Fibroblast of mammary gland (primary cell): ENCODE measurements at places on chromosomes 3 and 15.

DNA sequence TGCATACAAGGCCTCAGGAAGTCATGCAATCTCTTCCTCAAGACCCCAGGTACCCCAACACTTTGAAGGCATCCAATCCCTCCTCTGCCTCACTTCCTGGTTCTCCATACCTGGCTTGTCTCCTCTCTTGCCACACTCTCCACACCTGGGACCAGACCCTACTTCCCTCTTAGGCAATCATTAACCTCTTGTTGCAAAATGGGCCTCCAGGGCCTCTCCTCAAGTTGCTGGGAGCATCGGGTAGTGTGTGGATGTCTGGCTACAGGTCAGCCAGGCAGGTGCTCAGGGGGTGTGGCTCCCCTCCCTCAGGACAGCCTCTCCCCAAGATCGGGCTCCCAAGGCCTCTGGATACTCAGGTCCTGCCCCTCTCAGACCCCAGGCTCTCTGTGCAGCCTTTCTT, 8.6 kb downstream of the PLA2G4E start:
- no peak for DNase-seq

DNA sequence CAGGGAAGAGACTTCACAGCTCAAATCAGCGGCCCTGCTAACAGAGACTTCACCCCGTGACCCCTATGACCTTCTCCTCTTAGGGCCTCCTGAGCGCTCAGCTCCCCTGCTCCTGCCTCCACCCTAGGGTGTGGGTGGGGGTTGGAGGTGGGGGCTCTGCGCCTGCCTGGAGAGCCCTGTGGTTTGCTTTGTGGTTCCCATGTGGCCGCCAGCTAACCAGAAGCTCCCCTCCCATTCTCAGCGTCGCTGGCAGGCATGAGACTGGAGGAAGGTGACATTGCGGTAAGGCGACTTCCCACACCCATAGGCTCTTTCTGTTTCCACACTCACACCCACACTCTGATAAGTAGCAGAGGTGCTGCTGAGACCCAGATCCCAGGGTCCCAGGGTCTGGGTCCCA, 27.6 kb downstream of the XYLB start:
- DNase-seq, result no peak

- no peak for DNase-seq
Measured at GRCh38 chr3:115651087-115651486, 27.8 kb downstream of the GAP43 start.

DNA sequence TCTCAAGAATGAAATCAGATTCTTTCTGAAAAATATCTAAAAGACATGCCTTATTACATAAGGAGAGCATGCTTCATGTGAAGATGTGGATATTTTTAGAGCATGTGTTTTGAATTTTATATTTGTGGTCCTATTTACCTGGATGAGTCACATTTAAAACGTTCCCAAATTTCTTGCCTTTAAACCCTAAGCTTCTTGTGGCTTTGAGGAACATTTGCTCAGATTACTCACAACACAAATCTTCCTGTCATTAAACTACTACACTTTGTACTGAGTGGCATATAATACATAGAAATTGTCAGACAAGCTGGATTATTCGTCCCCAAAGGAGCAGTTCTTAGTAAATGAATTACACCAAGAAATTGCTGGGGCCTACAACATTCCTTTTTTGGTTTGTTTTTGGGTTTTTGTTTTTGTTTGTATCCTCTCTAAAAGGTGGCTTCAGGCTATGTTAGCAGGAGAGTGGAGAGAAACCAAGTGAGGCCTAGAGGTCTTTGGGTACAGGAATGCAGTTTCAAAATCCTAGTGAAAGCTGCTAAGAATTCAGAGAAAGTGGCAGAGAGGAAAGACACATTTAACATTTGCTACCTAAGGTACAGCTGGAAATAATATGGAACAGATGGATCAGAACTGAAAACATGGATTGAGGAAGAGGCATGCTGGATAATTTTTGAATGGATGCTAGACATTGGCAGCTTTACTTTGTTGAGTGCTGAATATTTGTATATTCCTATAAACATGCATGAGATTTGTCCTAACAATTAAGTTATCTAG, 128.1 kb downstream of the RPL22L1 start:
- peak; percentile 75 for DNase-seq

- no peak for DNase-seq
Measured at GRCh38 chr3:117217760-117218316, 508.3 kb downstream of the TUSC7 start.

GRCh38 chr15:100926258-100926657, 7.1 kb downstream of the LRRK1 start:
- DNase-seq, result no peak

GRCh38 chr3:114207768-114208167, 28.9 kb upstream of the DRD3 start:
- no peak for DNase-seq

- peak; percentile 41 for DNase-seq
Measured at GRCh38 chr3:52313774-52314188, 2.3 kb upstream of the DNAH1 start.

- DNase-seq, result no peak
Measured at GRCh38 chr3:163768048-163768447, 1310.2 kb downstream of the SI start.

GRCh38 chr15:74387141-74387541, 19.7 kb upstream of the CYP11A1 start:
- no peak for DNase-seq

GRCh38 chr3:51982352-51982837, 940 bp upstream of the ACY1 start:
- no peak for DNase-seq

DNA sequence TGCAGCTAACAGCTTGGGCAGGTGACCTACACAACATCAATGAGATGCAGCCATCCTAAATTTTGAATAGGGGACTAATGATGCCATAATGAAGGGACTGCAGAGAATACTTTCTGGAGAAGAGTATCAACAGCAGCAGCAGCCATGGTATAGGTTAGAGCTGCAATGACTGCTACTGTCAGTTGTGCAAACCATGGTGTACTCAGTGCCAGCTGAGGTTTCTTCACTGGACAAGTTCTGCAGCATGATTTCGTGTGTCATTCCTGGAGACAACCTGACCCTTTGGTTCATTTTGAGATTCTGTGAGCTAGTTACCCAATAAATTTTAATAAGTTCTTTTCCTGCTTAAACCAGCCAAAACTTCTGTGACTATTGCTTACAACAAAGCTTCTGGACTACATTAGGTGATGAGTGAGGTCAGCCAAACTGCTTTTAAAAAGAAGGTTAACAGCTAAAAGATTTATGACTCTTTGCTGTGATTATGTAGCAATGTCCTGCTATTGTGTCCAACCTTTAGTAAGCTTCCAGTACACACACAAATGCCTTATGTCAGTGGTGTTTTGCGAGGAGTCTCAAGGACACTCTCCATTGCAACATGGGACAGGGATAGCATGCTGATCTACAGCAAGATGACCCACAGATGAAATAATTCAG, 4.8 kb upstream of the DAZL start:
- DNase-seq, result peak; percentile 79

GRCh38 chr15:96064351-96064756, 266.1 kb upstream of the NR2F2 start:
- peak; percentile 58 for DNase-seq

GRCh38 chr3:47381317-47382157, 716 bp downstream of the PTPN23 start:
- peak; percentile 84 for DNase-seq

- DNase-seq, result peak; percentile 70
Measured at GRCh38 chr3:52529376-52530333, 4.0 kb downstream of the NT5DC2 start.

- DNase-seq, result peak; percentile 48
Measured at GRCh38 chr3:27568393-27568792, 84.2 kb upstream of the SLC4A7 start.

GRCh38 chr3:114405202-114405990, 111.6 kb downstream of the TIGIT start:
- no peak for DNase-seq

- DNase-seq, result no peak
Measured at GRCh38 chr15:73317651-73318462, 50.9 kb downstream of the HCN4 start.

DNA sequence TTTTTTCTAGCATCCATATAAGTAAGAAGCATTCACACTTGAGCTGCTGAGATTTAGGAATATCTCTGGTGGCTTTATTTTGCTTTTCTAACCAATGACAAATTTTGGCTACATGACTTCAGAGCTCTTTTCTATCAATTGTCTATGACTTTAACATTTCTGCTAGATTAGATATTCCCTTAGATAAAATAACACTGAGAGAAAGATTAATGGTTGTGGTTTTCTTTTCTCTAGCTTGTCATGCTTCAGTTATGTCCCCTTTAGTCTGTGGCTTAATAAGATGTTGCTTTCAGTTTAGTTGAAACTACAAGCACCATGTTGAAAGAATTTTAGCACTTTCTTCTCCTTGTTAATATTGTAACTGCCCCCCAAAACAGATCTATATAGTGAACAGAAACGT, 665.6 kb upstream of the CCDC54 start:
- DNase-seq, result peak; percentile 65

DNA sequence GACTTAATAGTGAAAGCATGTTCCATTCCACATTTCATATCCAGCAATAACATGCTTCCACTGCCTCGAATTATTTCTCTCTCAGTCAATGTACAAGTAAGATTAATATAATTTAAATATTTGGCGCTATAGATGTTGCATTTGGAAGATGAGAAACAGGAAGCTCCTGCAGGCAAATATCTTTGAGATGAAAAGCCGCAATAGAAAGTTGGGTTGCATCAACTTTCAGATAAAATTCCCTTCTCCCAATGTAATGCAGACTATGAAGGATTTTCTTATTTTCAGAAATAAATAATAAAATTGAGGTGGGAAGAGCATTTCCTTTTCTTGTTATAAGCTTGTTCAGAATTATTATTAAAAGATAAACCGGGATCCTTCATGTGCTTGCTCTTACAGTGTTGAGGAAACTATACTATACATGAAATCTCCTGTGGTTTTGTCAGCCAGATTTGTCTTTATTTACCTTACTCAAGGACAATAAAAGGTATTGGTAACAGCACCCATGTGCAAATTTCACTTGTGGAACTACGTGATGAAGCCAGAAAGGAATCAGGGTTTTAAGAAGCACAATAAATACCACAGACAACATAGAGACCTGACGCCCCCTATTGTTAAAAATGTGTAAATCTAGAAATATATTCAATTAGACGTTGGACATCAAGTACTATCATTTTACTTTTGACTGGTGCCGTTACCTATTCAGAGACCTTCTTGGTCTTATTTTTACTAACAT, 307.0 kb downstream of the ARPP21 start:
- DNase-seq, result peak; percentile 46

GRCh38 chr3:100157685-100158084, 43.4 kb upstream of the FILIP1L start:
- DNase-seq, result no peak

DNA sequence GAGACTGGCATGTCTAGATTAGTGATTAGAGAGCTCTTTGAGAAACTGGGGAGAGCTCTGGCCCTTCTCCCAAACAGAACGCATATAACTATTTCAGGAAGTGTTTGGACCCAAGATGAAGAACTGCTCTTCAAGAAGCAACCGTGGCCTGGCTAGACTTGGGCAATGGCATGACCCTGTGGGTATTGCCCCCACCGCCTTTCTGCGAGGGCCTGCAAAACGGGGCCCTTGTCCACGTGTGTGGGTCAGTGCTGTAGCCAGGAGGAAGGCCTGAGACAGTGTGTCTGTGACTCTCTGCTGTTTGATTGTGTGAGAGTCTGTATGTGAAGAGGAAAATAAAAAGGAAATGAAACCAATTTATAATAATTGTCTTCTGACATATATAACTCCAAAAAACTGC, 42.5 kb downstream of the EEFSEC start:
- no peak for DNase-seq

- no peak for DNase-seq
Measured at GRCh38 chr3:177828208-177828565, 630.9 kb upstream of the TBL1XR1 start.

- DNase-seq, result no peak
Measured at GRCh38 chr3:157649511-157649910, 146.3 kb upstream of the VEPH1 start.

GRCh38 chr3:149114458-149114857, 15.0 kb upstream of the HPS3 start:
- no peak for DNase-seq

DNA sequence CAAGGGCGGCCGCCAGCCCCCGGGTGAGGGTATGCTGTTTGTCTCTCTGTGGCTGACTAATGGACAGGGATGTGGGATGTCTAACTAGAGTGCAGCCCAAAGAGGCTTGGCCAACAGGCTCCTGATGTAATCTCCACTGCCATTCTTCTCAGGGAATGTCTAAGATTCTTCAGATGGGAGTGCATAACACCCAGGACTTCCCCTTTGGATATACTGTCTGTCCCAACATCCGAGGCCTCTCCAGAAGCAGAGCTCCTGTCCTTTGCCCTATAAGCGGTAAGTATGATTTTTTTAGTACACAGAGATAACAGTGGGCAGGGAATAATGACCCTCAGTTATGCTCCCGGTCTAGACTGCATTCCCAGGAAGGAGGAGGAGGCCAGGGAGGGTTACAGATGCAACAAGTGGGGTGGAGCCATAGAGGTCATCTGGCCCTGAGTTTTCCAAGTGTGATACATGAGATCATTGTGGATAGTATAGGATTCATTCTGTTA, 62.5 kb upstream of the SLCO2A1 start:
- DNase-seq, result no peak

DNA sequence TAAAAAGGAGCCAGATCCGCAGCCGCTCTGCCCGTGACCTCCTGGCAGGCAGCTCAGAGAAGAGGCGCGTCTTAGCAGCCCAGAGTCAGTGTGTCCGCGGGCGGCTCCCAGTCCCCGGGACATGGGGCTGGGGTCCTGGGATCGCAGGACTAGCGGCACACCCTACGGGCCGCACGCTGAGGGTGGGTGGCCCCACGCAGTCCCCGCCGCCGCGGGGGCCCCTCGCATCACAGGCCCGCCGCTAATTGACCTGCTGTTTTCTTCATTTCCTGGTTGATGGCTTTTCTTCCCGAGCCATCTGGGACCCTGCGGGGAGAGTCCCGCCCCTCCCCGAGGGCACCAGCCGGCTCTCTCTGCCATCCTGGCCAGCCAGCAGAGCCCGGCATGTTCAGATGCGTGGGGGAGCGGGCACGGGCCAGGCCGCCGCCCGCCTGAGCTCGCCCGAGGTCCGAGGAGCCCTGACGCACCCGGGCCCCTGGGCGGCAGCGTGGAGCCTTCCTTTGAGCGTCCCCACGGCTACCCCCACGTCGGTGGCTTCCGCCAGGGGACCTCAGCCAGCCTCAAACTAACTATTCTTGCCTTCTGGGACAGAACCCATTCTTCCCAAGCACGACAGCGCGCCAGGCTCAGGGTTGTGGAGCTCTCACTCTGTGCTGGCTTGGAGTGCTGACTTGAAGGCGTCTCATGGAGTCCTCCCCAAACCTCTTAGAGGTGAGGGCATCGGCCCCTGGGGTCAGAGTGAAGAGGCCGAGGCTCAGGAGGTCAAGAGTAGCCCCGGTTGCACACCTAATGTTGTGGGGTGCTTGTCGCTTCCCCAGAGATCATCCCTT, 34.6 kb upstream of the CACNA2D3 start:
- no peak for DNase-seq

GRCh38 chr3:122908251-122908650, 113.4 kb downstream of the SLC49A4 start:
- DNase-seq, result no peak

- no peak for DNase-seq
Measured at GRCh38 chr3:190847436-190847835, 15.1 kb downstream of the GMNC start.

- peak; percentile 54 for DNase-seq
Measured at GRCh38 chr3:112531358-112531781, 30.4 kb downstream of the ATG3 start.
